GM18507 (cell line): ENCODE measurements at places on chromosomes 7 and 10.

DNA sequence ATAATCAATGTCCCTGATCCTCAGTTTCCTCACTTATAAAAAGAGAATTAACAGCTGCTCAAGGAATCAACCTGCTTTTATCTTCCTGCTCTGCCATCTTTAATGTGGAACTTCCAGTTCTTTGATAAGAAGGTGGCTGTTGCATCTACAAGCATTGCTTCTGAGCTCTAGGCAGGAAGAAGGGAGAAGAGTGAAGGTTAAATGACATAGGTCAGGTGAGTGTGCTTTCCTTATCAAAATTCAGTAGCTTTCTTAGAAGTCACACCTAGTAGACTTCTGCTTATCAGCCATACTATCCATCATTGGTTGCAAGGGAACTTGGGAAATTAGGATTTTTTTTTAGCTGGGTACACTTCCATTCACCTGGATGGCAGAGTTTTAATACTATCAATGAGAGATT lies 24.0 kb upstream of the KIF20B start:
- no peak for DNase-seq

GRCh38 chr7:108578937-108579336 lies 9.3 kb downstream of the DNAJB9 start:
- no peak for DNase-seq

DNA sequence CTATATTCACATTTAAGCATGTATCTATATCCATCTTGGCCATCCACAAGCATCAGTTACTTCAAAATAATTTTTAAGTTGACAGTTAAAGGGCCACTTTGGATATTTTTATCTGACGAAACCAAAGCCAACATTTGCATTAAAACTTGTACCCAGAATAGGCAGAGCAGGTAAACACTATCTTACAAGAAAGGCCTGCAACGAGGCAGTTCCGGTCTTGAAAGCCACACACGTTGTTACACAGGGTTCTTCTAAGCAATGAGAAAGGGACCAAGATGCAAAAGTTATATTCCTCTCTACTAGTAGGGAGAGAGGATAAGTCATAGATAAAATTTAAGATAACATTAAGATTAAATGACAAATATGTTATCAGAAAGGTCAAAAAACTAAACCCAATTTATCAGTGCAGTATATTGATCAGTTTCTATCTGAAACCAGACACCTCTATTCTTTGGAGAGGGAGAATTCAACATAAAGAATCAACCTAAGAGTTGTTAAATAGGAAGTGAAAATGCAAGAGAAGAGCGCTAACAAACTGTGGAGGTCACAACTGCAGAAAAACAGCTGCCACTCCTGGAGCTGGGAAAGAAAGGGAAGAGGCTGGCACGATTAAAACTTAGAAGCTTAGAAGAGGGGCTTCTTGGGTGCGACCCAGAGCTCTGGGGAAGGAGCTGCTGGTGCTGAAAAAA lies 701.3 kb downstream of the TNS3 start:
- DNase-seq, result no peak

- no peak for DNase-seq
These were observed 165.3 kb downstream of the AGMO start for GRCh38 chr7:15396210-15397158.

DNA sequence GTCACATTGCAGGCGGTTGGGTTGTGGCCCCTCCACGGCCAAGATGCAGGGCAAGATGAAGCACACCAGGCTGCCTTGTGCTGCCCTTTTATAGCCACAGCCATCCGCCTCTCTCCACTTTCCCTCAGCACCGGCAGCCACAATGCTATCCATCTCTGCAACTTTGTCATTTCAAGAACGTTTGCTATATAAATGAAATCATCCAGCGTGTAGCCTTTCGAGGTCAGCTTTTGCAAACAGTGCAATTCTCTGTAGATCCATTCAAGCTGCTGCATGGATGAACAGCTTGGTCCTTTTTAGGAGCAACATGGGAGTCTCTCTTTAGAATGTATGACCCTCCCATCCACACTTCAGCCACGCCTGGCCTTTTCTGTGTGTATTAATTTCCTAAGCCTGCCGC lies 6.4 kb upstream of the IL15RA start:
- no peak for DNase-seq

DNA sequence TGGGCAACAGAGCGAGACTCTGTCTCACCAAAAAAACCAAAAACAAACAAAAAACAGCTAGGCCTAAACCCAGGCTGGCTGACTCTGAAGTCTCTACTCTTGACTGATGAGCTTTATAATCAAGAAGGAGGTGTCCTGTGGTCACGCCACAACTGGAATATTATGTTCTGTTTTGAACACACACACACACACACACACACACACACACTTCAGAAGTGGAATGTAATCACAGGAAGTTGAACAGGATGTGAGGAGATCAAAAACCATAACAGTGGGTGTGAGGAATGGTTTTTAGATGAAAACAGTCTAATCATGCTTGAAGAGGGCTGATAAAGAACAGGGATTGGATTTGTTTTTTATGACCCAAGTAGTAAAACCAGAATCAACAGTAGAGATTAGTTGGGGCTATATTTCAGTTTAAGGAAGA lies 51.1 kb upstream of the IL6 start:
- no peak for DNase-seq

DNA sequence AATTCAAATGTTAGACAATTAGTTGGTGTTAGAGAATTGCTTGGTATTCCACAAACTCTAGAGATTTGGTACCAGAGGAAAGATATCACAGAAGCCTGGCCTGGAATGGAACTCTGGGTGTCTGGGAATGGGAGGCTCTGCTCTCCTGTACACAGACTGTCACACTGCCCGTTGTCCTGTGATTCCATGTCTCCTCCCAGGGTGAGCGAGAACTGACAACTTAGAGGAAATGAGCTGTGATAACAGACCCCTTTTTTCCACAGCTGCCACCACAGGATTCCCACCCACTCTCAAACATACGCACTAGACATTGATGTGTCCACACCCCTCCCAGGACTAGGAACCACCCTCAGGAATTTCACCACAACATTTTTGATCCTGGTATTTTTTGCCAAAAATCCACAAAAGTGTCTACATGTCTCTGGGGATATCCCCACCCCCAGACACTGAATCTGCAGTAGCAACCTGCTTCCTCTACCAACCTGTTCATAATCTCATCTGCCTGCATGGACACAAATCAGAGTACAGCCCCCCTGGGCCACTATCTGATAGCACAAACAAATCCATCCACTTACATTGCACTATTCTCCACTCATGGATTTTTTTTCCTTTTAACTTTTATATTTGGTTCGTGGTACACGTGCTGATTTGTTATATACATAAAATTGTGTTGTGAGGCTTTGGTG lies 4.7 kb downstream of the ZNF273 start:
- DNase-seq, result no peak

GRCh38 chr10:48568131-48568530 lies 36.7 kb downstream of the ARHGAP22 start:
- no peak for DNase-seq

GRCh38 chr7:37365405-37365804 lies 83.3 kb downstream of the ELMO1 start:
- DNase-seq, result no peak

GRCh38 chr7:19957664-19958063 lies 184.2 kb upstream of the TMEM196 start:
- no peak for DNase-seq

GRCh38 chr7:154837087-154837486 lies 165.8 kb downstream of the PAXIP1 start:
- DNase-seq, result no peak

- DNase-seq, result no peak
These were observed 38.5 kb downstream of the MCU start for GRCh38 chr10:72730479-72730878.

DNA sequence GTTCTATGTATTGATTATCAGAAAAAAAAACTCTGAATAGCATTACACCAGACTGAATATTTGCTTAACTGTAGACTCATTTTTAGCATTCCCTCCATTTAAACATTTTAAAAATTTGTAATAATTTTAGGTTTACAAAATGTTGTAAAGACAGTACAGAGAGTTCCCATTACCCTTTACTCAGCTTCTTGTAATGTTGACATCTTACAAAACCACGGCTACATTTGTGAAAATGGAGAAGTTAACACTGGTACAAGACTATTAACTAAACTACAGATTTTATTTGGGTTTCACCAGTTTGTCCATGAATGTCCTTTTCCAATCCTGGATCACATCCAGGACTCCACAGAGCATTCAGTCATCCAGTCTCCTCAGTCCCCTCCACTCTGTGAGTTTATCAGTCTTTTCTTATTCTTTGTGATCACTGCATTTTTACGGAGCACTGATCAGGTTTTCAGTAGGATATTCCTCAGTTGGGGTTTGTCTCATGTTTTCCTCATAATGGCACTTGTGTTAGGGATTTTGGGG lies 130.0 kb upstream of the EEPD1 start:
- DNase-seq, result no peak

DNA sequence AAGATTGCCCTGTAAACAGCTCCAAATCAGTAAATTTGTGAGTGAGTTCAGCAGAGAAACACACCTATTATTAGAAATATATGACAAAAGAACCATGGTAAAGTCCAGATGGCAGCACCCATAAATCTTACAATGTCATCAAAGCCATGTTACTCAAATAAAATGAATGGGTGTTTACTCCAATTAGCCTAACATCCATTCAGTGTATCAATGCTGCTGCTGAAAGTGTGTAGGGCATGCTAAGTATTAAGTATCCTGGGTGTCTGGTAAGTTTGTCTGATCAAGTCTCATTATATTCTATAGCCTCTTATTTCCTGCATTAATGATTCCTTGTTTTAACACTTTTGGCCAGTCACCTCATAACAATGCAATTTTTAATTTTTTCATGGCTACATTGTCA lies 185.5 kb upstream of the STEAP4 start:
- no peak for DNase-seq

- DNase-seq, result no peak
These were observed 188.8 kb downstream of the RAPGEF5 start for GRCh38 chr7:22168129-22168634.

- no peak for DNase-seq
These were observed 459.4 kb downstream of the GPAM start for GRCh38 chr10:111724121-111724520.

DNA sequence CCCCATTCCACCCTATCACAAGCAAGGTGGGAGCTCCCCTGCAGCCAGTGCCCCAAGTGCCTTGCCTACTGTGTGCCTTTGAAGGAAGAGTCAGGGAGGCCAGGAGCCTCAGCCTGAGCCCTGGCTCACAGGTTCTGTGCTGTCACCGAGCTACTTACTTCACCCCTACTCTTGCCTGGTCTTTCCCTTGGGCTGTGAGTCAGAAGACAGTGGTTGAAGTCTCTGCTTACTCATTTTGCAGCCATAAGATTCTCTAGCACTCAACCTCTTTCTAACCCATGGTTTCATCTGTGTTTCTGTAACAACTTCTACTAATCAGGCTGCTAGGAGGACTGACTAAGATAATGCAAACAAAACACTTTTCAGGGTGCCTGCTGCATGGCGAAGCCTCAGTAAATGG lies 114.5 kb downstream of the PLCE1 start:
- no peak for DNase-seq

DNA sequence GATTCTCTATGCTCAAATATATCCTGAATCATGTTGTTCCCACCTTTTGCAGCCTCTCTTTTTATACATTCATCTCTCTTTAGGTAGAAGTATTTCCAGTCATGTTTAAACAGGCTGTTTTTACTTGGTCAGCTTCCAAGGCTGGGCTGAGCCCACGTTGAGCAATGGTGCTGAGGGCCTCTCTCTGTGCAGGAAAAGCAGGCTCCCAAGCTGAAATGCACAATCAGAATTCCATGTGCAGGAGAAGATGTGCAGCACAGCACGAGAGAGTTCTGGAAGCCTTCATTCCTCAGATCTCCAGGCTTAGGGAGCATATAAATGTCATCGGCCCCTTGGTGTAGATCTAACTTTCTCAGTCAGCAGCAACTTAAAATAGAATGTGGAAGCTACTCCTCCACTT lies 588.5 kb downstream of the TNS3 start:
- no peak for DNase-seq

GRCh38 chr10:97904018-97904381 lies 54.4 kb downstream of the GOLGA7B start:
- no peak for DNase-seq

DNA sequence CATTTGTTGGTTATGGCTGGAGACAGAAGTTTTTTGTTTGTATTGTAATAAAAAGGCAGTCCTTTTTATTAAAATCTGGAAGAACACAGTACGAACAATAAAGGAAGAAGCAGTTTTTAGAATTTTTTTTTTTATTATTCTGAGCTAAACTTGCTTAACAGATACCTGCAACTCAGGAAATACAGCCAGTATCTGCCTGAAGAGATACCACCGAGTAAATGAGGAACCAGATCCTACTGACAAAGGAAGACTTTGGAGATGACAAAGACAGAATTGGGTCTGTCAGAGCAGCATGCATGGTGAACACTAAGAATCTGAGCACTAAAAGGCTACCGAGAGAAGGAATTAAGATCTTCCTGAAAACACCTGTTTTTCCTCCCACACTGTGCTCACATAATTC lies 1335.9 kb upstream of the SORCS1 start:
- no peak for DNase-seq

DNA sequence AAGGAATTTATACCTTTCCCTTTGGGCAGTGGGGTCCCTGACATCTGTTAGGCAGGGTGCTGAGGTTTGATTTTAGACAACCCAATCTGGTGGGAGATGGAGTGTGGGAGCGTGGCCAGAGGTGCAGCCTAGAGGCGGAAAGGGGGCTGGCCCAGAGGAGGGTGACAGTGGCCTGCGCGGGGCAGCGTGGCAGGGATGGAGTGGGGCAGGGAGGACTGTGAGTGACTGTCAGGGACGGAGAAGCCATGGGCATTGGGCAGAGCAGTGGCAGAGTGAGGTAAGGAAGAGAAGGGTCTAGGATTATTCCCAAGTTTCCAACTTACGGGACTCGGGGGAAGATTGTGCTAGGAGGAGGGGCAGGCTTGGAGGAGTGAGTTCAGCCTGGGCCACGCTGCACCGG lies 181.9 kb downstream of the CCDC3 start:
- no peak for DNase-seq

GRCh38 chr10:3136763-3137611 lies 35.6 kb downstream of the PITRM1 start:
- no peak for DNase-seq

DNA sequence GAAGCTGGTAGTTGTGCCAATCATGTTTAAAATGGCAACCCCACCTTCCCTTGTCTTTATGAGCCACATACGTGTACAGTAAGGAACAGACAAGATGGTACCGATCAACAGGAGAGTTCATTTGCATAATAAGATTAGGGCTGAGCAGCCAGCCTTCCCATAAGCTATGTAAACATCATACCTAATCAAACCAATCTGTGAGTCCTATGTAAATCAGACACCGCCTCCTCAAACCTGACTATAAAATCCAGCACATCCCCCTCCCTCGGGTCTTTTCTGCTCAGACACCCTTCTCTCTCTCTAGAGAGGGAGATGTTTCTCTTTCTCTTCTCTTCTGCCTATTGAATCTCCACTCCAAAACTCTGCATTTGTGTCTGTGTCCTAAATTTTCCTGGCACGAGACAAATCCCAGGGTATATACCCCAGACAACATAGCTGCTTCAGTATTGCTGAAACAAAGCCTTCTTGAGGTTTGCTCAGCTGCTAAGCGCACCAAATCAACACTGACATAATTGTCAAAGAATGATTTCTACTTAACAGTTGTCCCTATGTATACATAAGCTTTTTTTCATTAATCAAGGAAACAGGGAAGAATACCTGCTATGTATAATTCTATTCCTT lies 279.2 kb downstream of the THSD7A start:
- no peak for DNase-seq

- no peak for DNase-seq
These were observed 675.2 kb upstream of the GALNT17 start for GRCh38 chr7:70456719-70457118.

- peak; percentile 8 for DNase-seq
These were observed 98.9 kb upstream of the ARHGAP21 start for GRCh38 chr10:24822590-24822989.

- no peak for DNase-seq
These were observed 657.3 kb upstream of the FOXK1 start for GRCh38 chr7:4024806-4025205.
